ENCODE measurements at places on chromosomes 5 and 9.
A peak's percentile ranks its signal among the peaks of the same experiment; 100 is the strongest.

DNA sequence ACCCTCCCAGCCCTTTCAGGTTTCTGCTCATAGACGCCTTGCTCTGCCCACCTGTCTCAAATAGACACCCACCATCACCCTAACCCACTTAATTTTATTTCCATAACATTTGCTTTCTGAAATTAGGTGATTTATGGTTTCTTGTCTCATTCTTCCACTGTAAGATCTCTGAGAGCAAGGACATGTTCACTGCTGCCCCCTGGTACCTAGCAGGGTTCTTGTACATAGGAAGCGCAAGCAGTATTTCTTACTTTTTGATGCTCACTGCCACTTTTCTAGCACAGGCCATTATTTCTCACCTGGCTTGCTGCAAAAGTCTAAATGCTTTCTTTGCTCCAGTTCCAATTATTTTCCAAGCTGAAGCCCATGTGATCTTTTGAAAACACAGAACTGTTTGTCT is 16.8 kb downstream of the C9orf57 start:
- DNase-seq: no peak

- no peak for DNase-seq
Observed at GRCh38 chr5:63097286-63097685, 518.7 kb downstream of the LRRC70 start.

- DNase-seq: no peak
Observed at GRCh38 chr9:134360897-134361296, 34.6 kb downstream of the RXRA start.

- no peak for DNase-seq
Observed at GRCh38 chr9:127256324-127256723, 8.2 kb upstream of the GARNL3 start.

- peak; percentile 75 for DNase-seq
Observed at GRCh38 chr5:150409638-150410523, 2.8 kb downstream of the CD74 start.

DNA sequence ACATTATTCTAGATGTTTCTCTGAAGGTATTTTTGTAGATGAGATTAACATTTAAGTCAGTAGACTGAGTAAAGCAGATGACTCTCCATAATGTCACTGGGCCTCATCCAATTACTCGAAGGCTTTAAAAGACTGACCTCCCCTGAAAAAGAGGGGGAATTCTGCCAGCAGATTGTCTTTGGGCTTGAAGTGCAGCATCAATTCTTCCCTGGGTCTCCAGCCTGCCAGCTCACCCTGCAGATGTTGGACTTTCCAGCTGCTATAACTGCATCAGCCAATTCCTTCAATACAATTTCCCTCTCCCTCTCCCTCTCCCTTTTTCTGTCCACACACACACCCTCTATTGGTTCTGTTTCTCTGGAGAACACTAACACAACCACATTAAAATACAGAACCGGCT is 472.8 kb downstream of the SPOCK1 start:
- DNase-seq: no peak

Measured in fibroblast of gingiva (primary cell).